Stimulated activated CD8-positive, alpha-beta memory T cell treated with anti-CD3 and anti-CD28 coated beads, Interleukin-15, amount 100 ng/mL, for 24 hours (primary cell): ENCODE measurements at places on chromosomes 12 and 14.

DNA sequence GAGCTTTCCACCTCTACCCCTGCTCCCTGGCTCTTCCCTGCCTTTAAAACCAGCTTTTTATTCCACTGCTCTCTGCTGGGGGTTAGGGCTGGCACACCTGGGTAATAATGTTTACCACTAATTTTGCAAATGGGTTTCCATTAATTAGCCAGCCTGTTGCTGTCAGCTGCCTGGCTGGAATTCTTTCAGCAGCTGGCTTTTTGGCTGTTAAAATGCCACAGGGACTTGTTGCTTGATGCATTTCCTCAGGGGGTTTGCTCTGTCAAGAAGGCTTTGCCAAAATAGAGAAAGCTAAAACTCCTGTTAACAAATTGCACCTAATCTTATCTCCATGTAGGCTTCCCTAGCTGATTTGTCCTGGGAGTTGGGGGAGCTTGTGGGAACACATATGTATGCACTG lies 51.8 kb upstream of the PSMC1 start:
- no peak for DNase-seq

DNA sequence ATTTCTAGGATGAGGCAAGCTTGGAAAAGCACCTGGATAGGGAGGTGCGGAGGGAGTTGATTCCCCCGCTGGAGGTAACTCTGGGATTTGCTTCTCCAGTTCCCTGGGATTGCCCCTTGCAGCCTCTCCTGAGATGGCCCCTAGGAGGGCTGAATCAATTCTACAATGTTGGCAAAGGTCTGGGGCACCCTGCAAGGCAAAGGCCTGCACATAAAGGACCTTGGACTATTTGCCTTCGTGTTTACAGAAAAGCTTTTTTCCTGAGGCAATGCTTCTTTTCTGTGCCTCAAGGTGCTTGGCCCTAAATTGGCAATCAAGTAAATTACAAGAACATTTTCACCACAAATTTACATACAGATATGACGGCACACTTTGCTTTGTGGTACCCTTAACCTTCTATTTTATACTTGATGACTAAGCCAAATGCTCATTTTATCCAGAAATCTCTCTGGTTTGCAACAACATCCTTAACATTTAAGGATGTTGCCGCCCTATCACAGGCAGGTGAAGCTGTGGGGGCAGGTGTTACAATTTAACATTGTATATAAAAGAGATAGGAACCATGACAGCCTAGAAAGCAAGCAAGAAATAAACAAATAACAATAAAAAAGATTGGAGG lies 40.3 kb downstream of the TIMELESS start:
- DNase-seq = no peak

GRCh38 chr12:105418229-105418628 lies 87.7 kb downstream of the C12orf75 start:
- DNase-seq = no peak

DNA sequence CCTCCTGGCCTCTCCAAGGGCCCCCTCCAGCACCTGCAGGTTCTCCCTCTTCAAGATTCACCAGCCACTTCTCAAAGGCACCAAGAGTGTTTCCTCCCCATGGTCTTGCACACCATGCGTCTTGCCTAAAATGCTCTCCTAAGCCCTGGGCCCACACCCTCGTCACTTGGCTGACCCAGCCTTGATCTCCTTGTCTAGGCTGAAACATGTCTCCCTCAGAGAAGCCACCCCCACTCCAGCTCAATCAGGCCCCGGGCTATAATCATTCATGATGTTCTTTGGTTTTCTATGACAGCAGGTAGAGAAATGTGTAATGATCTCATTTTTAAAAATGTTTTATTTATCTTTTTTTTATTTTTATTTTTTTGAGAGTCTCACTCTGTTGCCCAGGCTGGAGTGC lies 88.1 kb downstream of the EFCAB11 start:
- DNase-seq = no peak

DNA sequence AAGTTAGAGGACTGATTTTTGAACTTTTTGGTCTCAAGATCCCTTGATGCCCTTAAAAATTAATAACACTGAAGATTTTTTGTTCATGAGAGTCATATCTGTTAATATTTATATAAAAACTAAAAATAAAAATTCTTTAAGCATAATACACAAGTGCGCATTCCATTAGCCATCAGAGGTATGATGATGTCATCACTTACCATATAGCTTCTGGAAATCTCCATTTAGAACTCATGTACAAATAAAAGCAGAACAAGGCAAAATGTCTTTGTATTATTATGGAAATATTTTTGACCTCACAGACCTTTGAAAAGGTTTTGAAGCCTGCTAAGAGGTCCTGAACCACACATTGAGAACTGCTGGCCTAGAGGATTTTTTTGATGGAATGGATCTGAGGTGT lies 214.4 kb upstream of the GARIN6 start:
- DNase-seq = no peak

- no peak for DNase-seq
Measured at GRCh38 chr12:104682790-104683279, 226.1 kb downstream of the CHST11 start.

DNA sequence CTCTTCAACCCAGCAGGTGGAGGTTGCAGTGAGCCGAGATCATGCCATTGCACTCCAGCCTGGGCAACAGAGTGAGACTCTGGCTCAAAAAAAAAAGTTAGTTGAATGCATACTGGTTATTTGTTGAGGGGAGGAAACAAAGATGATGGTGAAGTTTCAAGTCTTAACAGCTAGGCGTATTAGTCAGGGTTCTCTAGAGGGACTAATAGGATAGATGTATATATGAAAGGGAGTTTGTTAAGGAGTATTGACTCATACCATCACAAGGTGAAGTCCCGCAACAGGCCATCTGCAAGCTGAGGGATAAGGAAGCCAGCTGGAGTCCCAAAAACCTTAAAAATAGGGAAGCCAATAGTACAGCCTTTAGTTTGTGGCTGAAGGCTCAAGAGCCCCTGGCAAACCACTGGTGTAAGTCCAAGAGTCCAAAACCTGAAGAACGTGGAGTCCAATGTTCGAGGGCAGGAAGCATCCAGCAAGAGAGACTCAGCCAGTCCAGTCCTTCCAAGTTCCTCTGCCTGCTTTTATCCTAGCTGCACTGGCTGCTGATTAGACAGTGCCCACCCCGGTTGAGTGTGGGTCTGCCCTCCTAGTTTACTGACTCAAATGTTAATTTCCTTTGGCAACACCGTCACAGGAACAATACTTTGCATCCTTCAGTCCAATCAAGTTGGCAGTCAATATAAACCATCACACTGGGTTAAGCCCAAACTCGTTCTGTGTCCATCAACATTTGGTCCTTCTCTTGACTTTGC lies 26.1 kb upstream of the PKP2 start:
- DNase-seq = no peak
